SK-N-SH (cell line): ENCODE measurements at places on chromosomes 3 and 15. TPM values are rescaled to one million over a fixed set of nuclear protein-coding genes. Genes with fewer than 3 reads are reported as not detected.

Gene ACSBG1
- polyA plus RNA-seq: under 0.01 and 0.02 TPM in 2 replicates

DNA sequence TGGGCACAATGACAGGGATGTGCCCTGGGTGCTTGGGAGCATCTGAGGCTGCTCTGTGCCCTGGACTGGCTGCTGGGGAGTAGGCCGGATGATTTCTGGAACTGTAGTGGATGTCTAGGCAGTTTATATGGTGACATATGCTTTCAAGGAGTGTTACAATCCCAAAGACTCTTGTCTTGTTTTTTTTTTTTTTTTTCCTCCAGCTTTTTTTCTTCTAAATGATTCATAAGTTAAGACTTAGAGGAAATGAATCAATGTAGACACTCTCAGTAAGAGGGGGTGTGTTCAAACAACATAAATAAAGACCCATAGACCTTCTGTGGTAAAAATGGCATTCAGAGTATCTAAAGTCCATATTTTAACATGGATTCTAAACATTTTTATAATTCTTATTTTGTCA lies 706.1 kb upstream of the GOLIM4 start:
- H3K36me3 ChIP-seq: no peaks in the 10 kb centered on the region
- no peak overlapping the region for H3K4me3 ChIP-seq
- H3K4me1 ChIP-seq: no peaks in the 10 kb centered on the region
- no peak for DNase-seq
- H3K27me3 ChIP-seq: no peaks in the 10 kb centered on the region

GRCh38 chr3:55332176-55332575 lies 154.9 kb downstream of the WNT5A start:
- no peaks in the 10 kb centered on the region for H3K36me3 ChIP-seq
- no peak overlapping the region for H3K27ac ChIP-seq
- no peak overlapping the region for H3K4me3 ChIP-seq
- H3K27me3 ChIP-seq: no peaks in the 10 kb centered on the region
- DNase-seq: no peak

Gene FILIP1L
- 26.8 and 35.9 TPM in 2 replicates for polyA plus RNA-seq

Gene MOBP
- polyA plus RNA-seq: not detected in 2 replicates

DNA sequence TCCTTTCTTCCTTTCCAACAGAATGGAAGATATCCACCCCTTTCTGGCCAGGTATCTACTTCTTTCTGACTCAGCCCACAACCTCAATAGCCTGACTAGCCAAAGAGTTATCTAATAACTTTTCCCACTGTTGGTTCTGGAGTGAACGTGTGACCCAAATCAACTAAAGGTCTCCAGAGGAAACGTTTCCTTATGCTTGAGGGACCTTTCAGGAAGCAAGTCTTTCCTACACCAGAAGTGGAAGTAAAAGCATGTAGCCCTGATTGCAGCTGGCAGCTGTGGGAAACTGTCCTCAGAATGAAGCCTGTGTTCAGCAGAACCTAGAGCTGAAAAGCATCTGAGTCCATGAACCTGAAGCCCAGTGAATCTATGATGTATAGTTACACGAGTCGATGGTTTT lies 34.7 kb upstream of the PHLDB2 start:
- no peaks in the 10 kb centered on the region for H3K36me3 ChIP-seq
- H3K27ac ChIP-seq: no peak overlapping the region
- H3K27me3 ChIP-seq: no peaks in the 10 kb centered on the region
- H3K4me3 ChIP-seq: no peak overlapping the region
- no peak for DNase-seq

- peaks cover 6% of the 10 kb centered on the region for H3K36me3 ChIP-seq
- H3K27me3 ChIP-seq: no peaks in the 10 kb centered on the region
- no peak for DNase-seq
- H3K27ac ChIP-seq: no peak overlapping the region
- peaks cover 20% of the 10 kb centered on the region; the same call in 1 of the 2 replicates for H3K4me1 ChIP-seq
Measured at GRCh38 chr3:150736903-150737832, 25.8 kb downstream of the SIAH2 start.

- H3K4me3 ChIP-seq: no peak overlapping the region
- H3K36me3 ChIP-seq: no peaks in the 10 kb centered on the region
- no peaks in the 10 kb centered on the region for H3K27me3 ChIP-seq
- no peak for DNase-seq
Measured at GRCh38 chr3:55828712-55829111, 341.6 kb upstream of the WNT5A start.

- no peaks in the 10 kb centered on the region for H3K27me3 ChIP-seq
- H3K36me3 ChIP-seq: peaks cover 45% of the 10 kb centered on the region
- no peak for DNase-seq
- H3K27ac ChIP-seq: no peak overlapping the region
- peaks cover 30% of the 10 kb centered on the region for H3K4me1 ChIP-seq
Measured at GRCh38 chr15:41020829-41021228, 67.6 kb downstream of the CHAC1 start.

- no peaks in the 10 kb centered on the region for H3K36me3 ChIP-seq
- H3K27ac ChIP-seq: no peak overlapping the region
- DNase-seq: no peak
- no peaks in the 10 kb centered on the region for H3K27me3 ChIP-seq
Measured at GRCh38 chr3:82143661-82144412, 382.4 kb upstream of the GBE1 start.
